ENCODE measurements at places on chromosomes 5 and 9. TPM values are rescaled to one million over a fixed set of nuclear protein-coding genes. Genes with fewer than 3 reads are reported as not detected.
A peak's percentile ranks its signal among the peaks of the same experiment; 100 is the strongest.

- no peak for DNase-seq
- no peaks in the 10 kb centered on the region for H3K27me3 ChIP-seq
- peak overlapping the region; percentile 3 for H3K4me3 ChIP-seq
- H3K27ac ChIP-seq = peak overlapping the region; percentile 48
- no peaks in the 10 kb centered on the region for H3K36me3 ChIP-seq
These were observed 2.1 kb upstream of the HSPA4 start for GRCh38 chr5:133049726-133050048.

DNA sequence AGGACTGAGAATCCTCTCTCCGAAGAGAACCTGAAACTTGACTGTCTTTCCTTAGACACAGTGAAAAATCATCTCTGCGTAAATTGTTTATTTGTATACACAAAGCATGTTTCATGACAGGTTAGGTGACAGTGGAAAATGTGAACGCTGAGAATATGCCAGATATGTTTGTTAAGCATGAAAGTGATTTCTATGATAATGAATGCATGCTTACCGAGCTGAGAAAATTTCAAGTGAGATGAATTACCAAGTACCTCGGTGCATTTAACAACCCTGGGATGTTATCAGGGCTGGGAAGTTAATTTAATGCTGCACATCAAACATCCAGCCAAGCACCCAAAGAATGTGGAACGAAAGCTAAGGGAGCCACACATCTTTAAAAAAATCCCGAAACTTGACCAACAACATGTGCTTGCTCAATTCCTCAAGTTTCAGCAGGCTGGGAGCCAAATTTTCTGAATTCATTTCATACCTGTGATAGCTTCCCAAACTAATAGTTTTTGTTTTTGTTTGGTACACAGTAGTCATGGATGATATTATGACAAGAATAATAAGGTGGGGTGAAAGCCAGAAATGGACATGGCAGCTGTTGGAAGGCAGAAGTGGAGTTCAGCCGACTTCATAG lies 336.9 kb downstream of the ARHGEF28 start:
- no peak for DNase-seq
- no peaks in the 10 kb centered on the region for H3K36me3 ChIP-seq
- no peak overlapping the region for H3K27ac ChIP-seq
- H3K4me3 ChIP-seq = no peak overlapping the region

GRCh38 chr5:5634817-5635216 lies 212.3 kb downstream of the ICE1 start:
- no peaks in the 10 kb centered on the region for H3K4me1 ChIP-seq
- no peaks in the 10 kb centered on the region for H3K36me3 ChIP-seq
- H3K4me3 ChIP-seq = no peak overlapping the region
- peaks cover 98% of the 10 kb centered on the region for H3K27me3 ChIP-seq
- no peak overlapping the region for H3K27ac ChIP-seq
- DNase-seq = no peak

- peak overlapping the region; percentile 88 for H3K4me3 ChIP-seq
- no peak for DNase-seq
These were observed 625 bp downstream of the EXOSC2 start for GRCh38 chr9:130694205-130694604.

GRCh38 chr9:20504930-20505329 lies 117.4 kb downstream of the MLLT3 start:
- no peak overlapping the region for H3K27ac ChIP-seq
- no peak for DNase-seq
- H3K4me1 ChIP-seq = peaks cover 26% of the 10 kb centered on the region
- H3K36me3 ChIP-seq = no peaks in the 10 kb centered on the region
- H3K27me3 ChIP-seq = no peaks in the 10 kb centered on the region
- no peak overlapping the region for H3K4me3 ChIP-seq

- no peak overlapping the region for H3K4me3 ChIP-seq
- no peaks in the 10 kb centered on the region for H3K4me1 ChIP-seq
These were observed 122.9 kb downstream of the OXCT1 start for GRCh38 chr5:41747301-41747700.

DNA sequence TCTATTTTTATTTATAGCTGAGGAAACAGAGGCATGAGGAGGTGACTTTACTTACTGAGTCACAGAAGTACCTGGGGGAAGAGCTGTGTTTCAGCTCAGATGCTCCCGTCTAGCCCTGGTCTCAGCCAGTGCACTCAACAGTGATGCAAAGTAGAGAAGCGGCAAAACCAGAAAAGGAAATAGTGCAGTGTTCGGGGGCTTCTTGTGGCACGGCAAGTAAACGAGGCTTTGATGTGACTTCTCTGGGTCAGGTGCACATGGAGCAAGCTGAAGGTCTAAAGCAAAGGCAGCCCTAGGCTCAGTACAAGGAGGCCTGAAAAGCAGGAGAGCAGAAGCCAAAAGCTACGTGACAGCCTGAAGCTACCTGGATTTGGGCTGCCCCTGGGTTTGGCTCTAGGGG lies 526.7 kb upstream of the ADAMTS16 start:
- H3K27me3 ChIP-seq = no peaks in the 10 kb centered on the region
- H3K4me1 ChIP-seq = no peaks in the 10 kb centered on the region
- H3K27ac ChIP-seq = no peak overlapping the region
- no peak for DNase-seq
- no peak overlapping the region for H3K4me3 ChIP-seq

DNA sequence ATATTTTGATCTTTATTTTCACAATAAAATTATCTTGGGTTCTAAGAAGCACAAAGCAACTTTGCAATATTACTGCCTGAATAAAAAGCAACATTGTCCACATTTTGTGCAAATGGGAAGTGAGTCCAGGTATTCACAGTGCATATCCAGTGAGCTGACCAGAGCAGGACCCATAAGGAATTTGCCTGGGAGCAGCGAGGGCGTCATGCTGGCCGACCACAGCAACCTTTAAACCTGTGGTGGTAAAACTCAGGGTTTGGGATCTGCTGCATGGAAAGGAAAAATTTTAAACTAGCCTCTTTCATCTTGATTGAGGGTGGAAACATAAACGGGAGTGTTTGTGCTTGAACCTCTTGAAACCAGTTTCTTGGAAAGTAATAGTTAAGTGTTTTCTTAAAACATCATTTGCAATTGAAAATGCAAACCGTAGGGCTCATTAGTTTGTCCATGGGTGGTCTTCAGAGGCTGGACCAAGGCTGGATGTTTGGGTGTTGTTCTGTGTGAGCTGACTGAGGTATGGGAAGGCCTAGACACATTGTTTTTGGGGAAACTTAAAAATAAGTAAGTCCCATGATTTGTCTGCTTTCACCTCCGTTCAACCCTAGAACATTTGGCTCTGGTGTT lies 85.0 kb upstream of the ANKH start:
- H3K27me3 ChIP-seq = no peaks in the 10 kb centered on the region
- H3K36me3 ChIP-seq = no peaks in the 10 kb centered on the region
- no peak overlapping the region for H3K27ac ChIP-seq
- no peaks in the 10 kb centered on the region for H3K4me1 ChIP-seq

- peaks cover 4% of the 10 kb centered on the region for H3K4me1 ChIP-seq
- no peak overlapping the region for H3K4me3 ChIP-seq
- no peak overlapping the region for H3K27ac ChIP-seq
- DNase-seq = no peak
These were observed 73.8 kb downstream of the LHFPL2 start for GRCh38 chr5:78574731-78575161.

DNA sequence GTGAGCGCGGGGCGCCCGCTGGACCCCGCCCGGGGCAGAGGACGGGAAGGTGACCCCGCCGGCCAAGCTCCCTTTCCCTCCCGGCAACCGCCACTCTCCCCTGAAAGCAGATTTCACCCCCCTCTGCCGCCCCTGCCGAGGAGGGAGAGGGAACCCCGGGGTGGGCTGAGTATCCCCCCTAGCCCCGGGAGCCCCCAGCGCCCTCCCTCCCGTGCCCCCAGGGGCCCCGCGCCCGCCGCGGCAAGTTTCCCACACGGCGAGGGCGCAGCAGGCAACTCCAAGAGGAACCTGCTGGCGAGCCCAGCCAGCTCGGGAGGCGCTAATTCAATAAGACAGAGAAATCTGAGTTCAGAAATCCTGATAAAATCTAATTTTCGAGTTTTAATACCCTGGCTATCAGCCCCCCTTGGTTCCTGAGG lies 1.6 kb downstream of the NTNG2 start:
- peak overlapping the region; percentile 58 for H3K4me3 ChIP-seq
- H3K4me1 ChIP-seq = peaks cover 24% of the 10 kb centered on the region
- H3K27me3 ChIP-seq = peaks cover 73% of the 10 kb centered on the region
- no peak for DNase-seq

- H3K27me3 ChIP-seq = no peaks in the 10 kb centered on the region
- H3K27ac ChIP-seq = no peak overlapping the region
- H3K4me3 ChIP-seq = no peak overlapping the region
These were observed 231.1 kb downstream of the FAM170A start for GRCh38 chr5:119860463-119860862.

DNA sequence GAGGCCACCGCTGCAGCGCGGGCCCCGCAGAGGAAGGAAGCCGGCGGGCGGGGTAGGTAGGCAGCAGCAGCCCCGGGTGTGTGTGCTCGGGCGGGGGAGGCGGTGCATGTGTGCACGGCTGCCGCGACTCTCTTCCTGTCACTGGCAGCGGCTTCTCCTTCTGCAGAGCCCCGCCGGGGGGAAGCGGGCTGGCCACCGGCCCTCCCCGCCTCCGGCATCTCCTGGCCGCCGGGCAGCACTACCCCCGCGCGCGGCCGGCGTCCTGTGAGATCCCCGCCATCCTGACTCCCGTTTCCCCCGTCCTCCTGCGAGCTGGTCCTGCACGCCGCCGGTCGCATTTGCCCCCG lies 315 bp downstream of the PIK3R1 start:
- H3K4me3 ChIP-seq = peak overlapping the region; percentile 90
- no peaks in the 10 kb centered on the region for H3K27me3 ChIP-seq
- H3K27ac ChIP-seq = peak overlapping the region; percentile 85

- no peak overlapping the region for H3K4me3 ChIP-seq
- H3K27me3 ChIP-seq = no peaks in the 10 kb centered on the region
- H3K4me1 ChIP-seq = peaks cover 55% of the 10 kb centered on the region
- peaks cover 16% of the 10 kb centered on the region for H3K36me3 ChIP-seq
These were observed 115.3 kb downstream of the GDNF start for GRCh38 chr5:37724395-37725125.

DNA sequence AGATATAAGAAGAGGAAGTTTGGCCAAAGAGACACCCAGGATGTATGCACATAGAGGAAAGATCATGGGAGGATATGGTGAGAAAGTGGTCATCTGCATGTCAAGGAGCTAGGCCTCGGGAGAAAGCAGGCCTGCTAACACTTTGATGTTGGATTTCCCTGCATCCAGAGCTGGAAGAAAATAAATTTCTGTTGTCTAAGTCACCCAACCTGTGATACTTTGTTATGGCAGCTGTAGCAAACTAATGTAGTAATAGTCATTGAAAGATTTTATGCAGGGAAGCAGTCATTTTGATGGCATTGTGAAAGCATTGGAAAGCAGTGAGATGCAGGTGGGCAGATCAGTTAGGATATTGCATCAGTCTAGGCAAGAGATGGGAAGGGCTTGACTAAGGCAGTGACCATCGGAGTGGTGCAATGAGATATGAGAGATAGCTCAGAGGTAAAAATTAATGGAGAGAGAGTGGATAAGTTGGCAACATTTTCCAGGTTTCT lies 24.5 kb upstream of the FOCAD start:
- peaks cover 11% of the 10 kb centered on the region for H3K4me1 ChIP-seq
- H3K27ac ChIP-seq = no peak overlapping the region
- H3K4me3 ChIP-seq = peak overlapping the region; percentile 52

DNA sequence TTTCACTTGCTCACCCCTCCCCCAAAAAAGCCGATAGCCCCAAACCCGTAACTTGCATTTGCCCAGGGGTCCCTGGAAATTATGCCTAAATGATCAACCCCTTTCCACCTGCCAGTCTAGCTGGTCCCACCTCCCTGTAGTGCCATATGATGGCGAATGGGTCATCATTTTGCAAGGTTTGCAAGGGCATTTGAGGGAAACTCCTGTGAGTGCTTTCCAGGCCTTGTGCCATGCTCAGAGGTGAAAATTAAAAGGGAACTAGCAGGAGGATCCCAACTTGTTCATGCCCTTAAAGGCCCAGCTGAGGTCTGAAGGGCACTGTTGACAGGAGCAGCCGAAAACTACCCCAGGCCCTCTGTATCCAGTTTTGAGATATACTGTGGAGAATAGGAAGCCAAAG lies 192.9 kb downstream of the NR3C1 start:
- no peak for DNase-seq
- H3K4me3 ChIP-seq = no peak overlapping the region
- H3K36me3 ChIP-seq = no peaks in the 10 kb centered on the region
- no peaks in the 10 kb centered on the region for H3K27me3 ChIP-seq

GRCh38 chr9:84402517-84402916 lies 62.0 kb upstream of the SLC28A3 start:
- H3K27me3 ChIP-seq = no peaks in the 10 kb centered on the region
- H3K36me3 ChIP-seq = no peaks in the 10 kb centered on the region
- H3K27ac ChIP-seq = no peak overlapping the region
- H3K4me1 ChIP-seq = no peaks in the 10 kb centered on the region

GRCh38 chr9:35688558-35689541 lies 875 bp downstream of the TPM2 start:
- H3K4me3 ChIP-seq = peak overlapping the region; percentile 77
- DNase-seq = peak; percentile 78
- peak overlapping the region; percentile 92 for H3K27ac ChIP-seq
- no peaks in the 10 kb centered on the region for H3K27me3 ChIP-seq

DNA sequence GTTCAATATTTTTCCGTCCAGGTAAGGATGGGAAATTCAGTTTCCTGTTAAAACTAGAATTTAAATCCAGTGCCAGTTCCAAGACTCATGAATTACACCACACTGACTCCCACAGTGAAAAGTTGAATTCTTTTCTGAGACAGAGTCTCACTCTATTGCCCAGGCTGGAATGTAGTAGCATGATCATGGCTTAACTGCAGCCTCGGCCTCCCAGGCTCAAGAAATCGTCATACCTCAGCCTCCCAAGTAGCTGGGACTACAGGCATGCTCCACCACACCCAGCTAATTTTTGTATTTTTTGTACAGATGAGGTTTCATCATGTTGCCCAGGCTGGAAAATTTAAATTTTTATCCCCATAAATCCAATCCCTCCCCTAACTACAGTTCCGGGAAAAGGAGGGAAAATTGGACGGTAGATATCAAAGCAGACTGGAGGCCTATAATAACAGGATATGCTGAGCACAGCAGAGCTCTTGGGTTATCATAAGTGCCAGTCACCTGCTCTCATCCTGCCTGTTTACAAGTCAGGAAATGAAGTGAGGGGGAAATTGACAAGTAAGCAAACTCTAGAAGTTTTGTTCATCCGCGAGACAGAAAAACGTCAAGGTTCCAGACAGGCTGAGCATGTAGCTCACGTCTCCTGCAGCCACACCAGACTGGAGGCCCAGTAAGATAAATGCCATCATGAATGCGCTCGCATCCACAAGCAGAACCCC lies 105.7 kb downstream of the UGCG start:
- H3K27ac ChIP-seq = no peak overlapping the region
- no peaks in the 10 kb centered on the region for H3K4me1 ChIP-seq

Gene SPINK7
- total RNA-seq = not detected

Gene SLC36A3
- total RNA-seq = not detected

Gene HRH2
- total RNA-seq = not detected

Gene LMBRD2
- total RNA-seq = 8.4 TPM

Gene MSMP
- total RNA-seq = not detected

Gene F12
- total RNA-seq = 0.81 TPM

Gene SLCO4C1
- total RNA-seq = 0.13 TPM

Gene SVEP1
- total RNA-seq = 0.45 TPM

Gene PRSS3
- total RNA-seq = not detected

Gene ANXA2R
- 1.4 TPM for total RNA-seq

Gene AK8
- total RNA-seq = 0.92 TPM

Gene ZFP2
- 0.24 TPM for total RNA-seq

Gene GPR21
- total RNA-seq = not detected

Measured in A673 (cell line).